ENCODE measurements at places on chromosomes 5 and 9. TPM values are rescaled to one million over a fixed set of nuclear protein-coding genes. Genes with fewer than 3 reads are reported as not detected.

GRCh38 chr5:29796013-29796412 is 1397.5 kb upstream of the CDH6 start:
- DNase-seq: no peak

- DNase-seq: no peak
Observed at GRCh38 chr5:3993856-3994473, 398.3 kb downstream of the IRX1 start.

DNA sequence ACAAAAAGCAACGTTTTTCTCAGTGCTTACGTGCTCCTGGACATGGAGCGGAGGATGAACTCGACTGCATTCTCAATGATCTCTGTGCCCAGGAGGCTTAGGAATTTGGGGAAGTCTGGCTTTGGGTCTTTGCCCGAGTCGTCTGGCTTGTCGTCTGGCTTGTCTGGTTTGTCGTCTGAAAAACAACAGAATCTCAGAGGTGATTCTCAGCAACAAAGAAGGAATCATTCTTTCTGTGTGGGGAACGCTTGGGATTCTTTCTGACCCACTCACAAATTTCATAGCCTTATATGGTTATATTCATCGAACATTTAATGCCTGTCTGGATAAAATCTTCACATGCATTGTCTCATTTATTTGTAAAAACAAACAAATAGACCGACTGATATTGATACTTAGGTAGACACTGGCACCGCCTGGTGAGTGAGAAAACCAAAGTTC is 4.7 kb downstream of the C5orf46 start:
- DNase-seq: no peak

GRCh38 chr5:79075646-79076426 is 6.3 kb downstream of the BHMT2 start:
- no peak for DNase-seq

GRCh38 chr5:150506571-150507473 is 1.1 kb upstream of the NDST1 start:
- no peak for DNase-seq

- no peak for DNase-seq
Observed at GRCh38 chr9:77176106-77176505, 1.2 kb upstream of the VPS13A start.

GRCh38 chr9:126367616-126368015 is 41.0 kb downstream of the MVB12B start:
- no peak for DNase-seq

- DNase-seq: no peak
Observed at GRCh38 chr9:135761150-135761844, 59.3 kb downstream of the KCNT1 start.

GRCh38 chr5:179914032-179914755 is 6.5 kb upstream of the TBC1D9B start:
- peak; percentile 60 for DNase-seq

DNA sequence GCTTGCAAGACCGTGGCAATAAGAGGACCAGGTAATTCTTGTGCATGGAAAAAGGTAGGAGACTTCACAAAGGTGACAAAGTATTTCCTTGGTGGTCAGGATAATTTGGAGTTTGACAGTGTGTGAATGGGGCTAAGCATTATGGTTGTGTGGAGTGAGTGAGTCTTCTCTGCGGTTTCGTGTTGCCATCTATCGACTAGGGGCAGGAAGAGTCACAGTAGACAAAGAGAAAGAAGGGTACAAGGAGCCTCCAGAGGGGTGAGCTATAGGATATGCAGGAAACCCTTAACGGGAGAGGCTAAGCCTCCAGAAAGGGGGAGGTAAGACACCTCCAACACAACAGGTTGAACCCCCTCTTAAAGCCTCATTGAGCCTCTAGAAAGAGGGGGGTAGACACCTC is 64.0 kb upstream of the RANBP6 start:
- no peak for DNase-seq

GRCh38 chr9:133334161-133334560 is 1.8 kb downstream of the SURF6 start:
- no peak for DNase-seq

DNA sequence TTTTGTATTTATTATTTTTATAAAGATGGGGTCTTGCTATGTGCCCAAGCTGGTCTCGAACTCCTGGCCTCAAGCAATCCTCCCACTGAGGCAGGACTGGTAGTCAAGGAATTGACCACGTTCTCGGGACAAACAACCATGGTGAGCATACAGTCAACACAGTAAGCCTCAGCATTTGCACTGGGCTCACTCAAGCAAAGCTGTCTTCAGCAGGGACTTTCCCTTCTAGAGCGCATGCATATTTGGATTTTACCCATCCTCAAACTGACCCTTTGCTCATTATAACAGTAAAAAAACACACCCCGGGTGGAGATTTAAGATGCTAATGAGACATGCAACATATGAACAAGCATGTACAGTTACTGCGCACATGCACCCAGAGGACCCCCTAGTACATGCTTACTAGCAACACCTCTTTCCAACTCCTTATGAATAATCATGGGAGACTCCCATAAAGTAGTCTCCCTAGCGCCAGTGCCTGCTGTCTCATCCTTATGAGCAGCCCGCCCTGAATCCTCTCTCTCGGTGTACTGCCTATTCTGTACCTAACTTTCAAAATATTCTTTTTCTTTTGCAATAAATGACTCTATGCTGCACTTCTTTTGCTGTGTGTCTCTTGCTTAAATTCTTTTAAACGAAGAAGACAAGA is 41.5 kb downstream of the C5orf22 start:
- DNase-seq: no peak

DNA sequence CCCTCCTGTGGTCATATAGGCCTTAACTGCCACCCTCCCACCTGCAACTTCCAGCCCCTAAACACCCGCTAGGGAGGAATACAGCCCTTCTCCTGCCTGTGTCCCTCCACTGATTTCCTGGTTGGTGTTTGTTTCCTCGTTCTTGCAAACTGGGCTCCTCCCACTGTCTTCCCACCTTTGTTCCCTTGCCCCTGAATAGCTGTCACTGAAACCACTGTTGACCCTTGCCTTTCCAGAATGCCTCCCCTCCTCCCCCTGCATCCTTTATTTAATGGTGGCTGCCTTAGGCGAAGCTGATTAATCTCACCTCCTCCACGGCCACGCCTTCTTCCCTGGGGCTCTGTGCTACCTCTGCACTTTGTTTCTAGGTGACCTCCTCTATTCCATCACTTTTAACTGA is 626.7 kb downstream of the BNC2 start:
- no peak for DNase-seq

GRCh38 chr5:16740811-16741392 is 124.1 kb upstream of the RETREG1 start:
- no peak for DNase-seq

DNA sequence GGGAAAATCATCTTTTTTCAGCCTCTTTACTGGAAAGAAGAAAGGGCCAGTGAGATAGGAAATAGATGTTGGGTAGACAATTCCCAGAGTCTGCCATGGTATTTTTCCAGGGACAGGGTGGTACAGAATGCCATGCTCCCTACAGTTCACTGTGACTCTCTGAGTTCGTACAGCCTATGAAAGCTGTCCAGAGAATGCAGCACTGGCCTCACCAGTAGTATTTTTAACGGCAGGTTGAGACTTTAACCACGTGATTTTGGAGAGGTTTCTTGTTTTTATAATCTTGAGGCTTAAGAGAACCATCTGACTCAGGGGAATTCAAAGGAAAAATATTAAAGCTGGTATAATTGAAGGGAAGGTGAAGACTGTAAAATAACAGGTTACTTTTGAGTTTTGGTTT is 10.1 kb upstream of the ZNF474 start:
- DNase-seq: no peak

- DNase-seq: no peak
Observed at GRCh38 chr9:123456011-123456410, 100.0 kb downstream of the CRB2 start.

- DNase-seq: peak; percentile 70
Observed at GRCh38 chr5:67182301-67182790, 14.3 kb downstream of the CD180 start.

- DNase-seq: no peak
Observed at GRCh38 chr5:101024299-101024698, 121.2 kb upstream of the ST8SIA4 start.

DNA sequence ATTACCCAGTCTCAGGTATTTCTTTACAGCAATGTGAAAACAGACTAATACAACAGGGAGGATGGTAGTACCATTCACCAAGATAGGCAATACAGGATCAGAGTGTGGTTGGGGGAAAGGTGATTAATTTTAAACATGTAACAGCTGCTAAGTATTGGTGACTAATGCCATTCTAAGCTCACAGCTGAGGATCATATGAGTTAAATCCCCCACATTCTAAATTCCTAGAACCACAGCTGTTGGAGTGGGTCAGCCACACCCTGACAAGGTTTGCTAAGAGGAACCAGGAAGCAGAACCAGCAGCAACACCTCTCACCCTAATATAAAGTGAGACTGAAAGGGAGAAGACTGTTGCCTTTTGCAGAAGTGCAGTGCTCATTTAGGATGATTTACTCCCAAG is 24.8 kb downstream of the HSPB3 start:
- no peak for DNase-seq

GRCh38 chr5:171841984-171842776 is 56.6 kb downstream of the SMIM23 start:
- no peak for DNase-seq

- no peak for DNase-seq
Observed at GRCh38 chr9:18473652-18474279, at the start of gene ADAMTSL1. Gene ADAMTSL1 (plus strand): TSS chr9:18474153. CDS start chr9:18474233, 80 bp downstream.

DNA sequence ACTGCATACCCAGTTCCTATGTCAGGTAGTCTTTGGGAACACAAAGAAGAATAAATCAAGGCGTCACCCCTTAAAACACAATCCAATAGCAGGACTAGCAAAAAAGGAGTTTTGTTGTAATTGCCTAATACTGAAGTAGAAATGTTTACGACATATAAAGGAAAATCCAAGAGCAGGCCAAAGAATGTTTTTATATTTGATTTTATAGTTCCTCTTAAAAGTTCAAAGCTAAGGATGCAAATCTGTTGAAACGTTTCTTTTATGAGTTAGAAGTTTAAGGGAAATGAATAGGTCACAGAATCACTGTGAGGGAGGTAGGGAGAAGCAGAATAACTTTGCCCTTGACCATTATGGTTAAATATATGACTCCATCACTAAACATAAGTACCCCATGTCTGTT is 136.1 kb downstream of the PAM start:
- DNase-seq: no peak

GRCh38 chr5:158985492-158985891 is 114.2 kb downstream of the EBF1 start:
- DNase-seq: no peak

GRCh38 chr9:133581513-133582343 is 27.5 kb downstream of the FAM163B start:
- no peak for DNase-seq

DNA sequence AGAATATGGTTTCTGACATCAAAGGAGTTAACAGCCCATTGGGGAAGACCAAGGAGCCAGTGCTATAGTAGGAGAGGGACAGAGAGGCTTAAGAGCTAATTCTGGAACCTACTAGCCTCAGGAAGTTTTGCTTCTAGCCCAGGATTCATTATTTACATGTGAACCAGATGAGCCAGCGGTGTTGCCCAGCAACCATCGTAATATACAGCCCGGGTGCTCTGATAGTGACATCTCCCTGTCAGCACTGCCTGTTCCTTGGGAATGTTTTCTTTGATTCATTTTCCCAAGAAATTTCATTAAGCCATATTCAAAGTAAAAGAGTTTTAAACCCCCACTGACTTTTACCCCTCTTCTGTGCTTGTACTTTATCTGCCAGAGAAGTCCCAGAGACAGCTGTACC is 217.4 kb upstream of the ADAMTSL1 start:
- no peak for DNase-seq

The GLRA1 gene
- not detected for total RNA-seq

The WHRN gene
- total RNA-seq: 13.8 TPM

The CYLC2 gene
- total RNA-seq: not detected

The NDST1 gene
- total RNA-seq: 125 TPM

Measured in suprapubic skin (tissue), 4 donors.